ENCODE measurements at places on chromosomes 5 and 9.
A peak's percentile ranks its signal among the peaks of the same experiment; 100 is the strongest.

DNA sequence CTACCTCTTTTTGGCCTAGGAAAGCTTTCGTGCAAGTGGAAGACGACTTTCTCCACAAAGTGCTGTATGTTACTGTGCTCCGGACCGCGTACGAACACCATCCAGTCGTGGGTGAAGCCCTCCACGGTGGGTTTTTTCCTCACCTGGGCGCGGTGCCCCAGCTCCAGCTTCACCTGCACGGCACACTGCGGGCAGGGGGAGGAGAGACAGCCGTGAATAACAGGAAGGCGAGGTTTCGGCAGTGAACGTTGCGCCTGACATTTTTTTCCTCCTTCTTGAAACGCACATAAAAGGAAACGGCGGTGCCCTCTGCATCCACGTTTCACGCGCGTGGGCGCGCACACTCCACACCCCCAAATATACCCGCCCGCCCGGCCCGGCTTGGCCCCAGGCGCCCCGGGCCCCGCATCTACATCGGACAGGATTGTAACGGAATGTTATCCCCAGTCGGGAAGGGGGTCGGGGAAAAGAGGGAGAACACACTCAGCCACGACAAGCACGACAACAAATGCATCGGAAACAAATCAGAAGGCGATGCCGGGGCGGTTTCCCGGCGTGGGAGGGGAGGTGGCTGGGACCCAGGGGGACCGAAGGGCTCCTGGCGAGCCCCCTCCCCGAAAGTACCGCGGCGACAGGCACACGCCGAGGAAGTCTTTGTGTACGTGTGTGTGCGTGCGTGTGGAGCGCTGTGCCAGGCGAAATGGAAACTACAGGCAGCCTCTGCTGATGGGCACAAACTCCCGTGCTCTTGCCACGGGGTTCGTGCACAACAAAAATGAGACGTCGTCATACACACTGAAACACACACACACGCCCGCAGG lies 1.4 kb downstream of the MLLT3 start:
- peak; percentile 59 for DNase-seq

DNA sequence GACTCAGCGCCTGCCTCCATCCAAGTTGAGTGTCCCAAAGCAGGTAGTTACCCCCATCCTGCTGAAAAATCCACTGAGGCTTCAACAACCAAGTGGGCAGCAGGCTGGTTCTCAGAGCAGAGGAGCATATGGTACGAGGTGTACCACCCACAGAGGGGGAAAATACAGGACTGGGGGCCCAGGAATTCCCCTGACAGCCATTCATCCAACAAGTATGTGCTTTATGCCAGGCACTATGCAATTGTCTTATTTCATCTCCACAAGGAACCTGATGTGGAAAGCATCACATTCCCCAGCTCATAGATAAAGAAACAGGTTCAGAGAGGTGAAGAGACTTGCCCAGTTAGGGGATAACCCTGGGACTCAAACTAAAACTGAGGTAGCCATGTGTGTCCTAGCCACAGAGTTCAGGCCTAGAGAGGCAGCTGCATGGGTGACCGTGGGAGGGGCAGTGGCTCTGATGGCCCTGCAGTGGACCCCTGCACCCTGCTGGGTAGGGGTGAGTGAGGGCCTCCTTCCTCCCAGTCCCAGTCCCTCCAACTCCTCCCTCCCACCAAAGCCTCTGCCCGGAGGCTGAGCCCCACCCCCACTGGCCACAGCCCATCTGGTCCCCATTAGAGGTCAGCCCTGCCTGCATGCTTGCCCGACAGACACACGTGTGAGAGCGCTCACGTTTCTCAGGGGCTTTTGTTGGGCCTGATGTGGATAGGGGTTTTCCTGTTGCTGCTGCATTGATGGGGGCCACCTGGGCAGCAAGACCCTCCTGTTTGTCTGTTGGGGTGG lies 11.5 kb downstream of the PDLIM4 start:
- no peak for DNase-seq

GRCh38 chr9:95505717-95506427 lies 10.9 kb downstream of the PTCH1 start:
- no peak for DNase-seq

- no peak for DNase-seq
Measured at GRCh38 chr5:59496524-59497134, 396.9 kb downstream of the PDE4D start.

DNA sequence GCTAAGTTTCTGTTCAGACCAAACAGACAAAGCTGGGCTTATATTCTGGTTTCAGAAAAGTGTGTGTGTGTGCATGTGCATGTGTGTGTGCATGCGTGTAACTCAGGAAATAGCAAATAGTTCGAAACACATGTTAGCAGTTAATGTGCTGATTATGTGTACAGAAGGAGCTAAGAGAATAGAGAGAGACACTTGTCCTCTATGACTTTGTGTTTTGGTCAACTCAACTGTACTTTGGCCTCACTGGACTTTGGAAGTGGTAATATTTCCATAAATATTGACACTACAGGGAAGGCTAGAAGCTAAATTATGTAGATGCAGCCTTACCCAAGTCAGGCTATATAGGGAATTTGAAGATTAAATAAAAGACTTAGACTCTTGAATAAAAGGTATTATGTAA lies 155.5 kb downstream of the RAB3C start:
- DNase-seq: no peak

Data from stimulated activated CD4-positive, alpha-beta T cell treated with anti-CD3 and anti-CD28 coated beads, TNF-alpha, amount 100 ng/mL, for 24 hours (primary cell).